ENCODE measurements at places on chromosomes 1 and 21.
A peak's percentile ranks its signal among the peaks of the same experiment; 100 is the strongest.

DNA sequence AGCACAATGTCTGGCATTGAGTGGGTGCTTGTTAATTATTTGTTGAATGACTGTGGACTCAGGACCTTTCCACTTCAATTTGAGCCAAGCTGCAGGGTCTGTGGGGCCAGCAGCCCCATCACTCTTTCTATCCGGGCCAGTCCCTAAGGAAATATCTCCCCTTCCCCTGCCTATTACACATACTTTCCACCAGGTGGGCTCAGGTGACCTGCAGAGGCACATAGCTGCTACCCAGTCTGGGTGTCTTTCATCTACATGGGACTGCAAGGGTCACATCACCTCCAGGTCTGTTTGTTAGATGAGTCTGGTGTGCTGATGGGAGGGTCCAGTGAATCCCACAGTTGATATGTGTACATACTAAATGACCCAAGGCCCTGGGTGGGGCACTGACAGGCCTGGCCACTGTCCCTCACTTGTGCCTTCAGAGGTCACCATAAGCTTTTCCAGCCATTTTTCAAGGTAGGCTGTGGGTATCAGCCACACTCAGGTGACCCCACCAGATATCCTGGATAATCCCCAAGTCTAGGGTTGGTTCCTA is 59.5 kb upstream of the KDM4A start:
- no peak for DNase-seq

GRCh38 chr1:172144445-172145061 is 275.9 kb upstream of the C1orf105 start:
- DNase-seq = no peak

- DNase-seq = no peak
These were observed 45.7 kb upstream of the ANGPTL1 start for GRCh38 chr1:178916448-178917174.

- DNase-seq = no peak
These were observed 363.7 kb downstream of the NEGR1 start for GRCh38 chr1:71918630-71919029.

DNA sequence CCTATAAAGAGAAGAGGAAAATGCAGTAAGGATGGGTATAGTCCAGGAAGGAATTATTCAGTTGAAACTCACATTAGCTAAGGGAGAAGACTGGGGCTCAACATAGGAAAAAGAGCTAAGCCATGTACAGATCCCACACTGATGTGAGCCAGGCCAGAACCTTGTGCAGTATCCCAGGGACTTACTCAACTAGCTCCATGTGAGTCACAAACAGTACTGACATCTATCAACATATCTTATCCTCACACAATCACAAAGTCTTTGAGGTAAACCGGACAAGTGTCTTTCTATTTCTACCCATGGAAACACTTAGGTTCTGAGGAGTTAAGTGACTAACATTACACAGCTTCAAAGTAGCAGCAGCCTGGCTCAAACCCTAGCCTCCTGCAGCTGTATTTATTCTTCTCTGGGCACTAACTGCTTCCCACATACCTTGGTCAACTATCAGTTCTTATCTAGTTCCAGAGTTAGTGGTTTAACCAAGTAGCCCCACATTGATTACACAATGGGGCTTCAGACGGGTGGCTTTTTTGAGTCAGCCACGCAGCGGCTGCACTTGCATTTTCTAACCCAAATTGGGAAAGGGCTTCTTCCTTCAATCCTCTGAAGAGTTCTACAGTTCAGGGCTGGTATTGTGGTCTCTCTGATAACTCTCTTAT is 9.5 kb downstream of the CD5L start:
- DNase-seq = peak; percentile 89

Data from MV-4-11 (cell line).